Activated effector memory CD4-positive, alpha-beta T cell treated with anti-CD3 and anti-CD28 coated beads, Interleukin-2, amount 50 U/mL, for 16 hours (primary cell): ENCODE measurements at places on chromosomes 13 and 19.

DNA sequence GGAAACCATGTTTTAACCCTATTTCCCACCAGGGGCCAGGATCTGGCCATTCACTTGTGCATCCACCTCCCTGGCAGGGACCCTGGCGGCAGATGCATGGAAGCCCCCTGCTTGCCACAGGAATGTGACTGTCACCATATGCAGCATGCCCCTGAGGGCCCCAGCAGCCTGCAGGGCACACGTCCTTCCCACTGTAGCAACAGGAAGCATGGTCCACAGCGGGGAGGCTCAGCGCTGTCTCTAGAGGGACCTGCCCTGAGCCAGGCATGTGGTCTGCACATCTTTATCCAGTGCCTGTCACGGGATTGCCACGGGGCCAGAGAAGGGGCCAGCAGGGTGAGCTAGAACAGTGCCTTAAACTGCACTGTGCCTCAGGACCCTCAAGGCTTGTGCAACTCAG lies 34.9 kb upstream of the MCF2L start:
- DNase-seq = no peak

DNA sequence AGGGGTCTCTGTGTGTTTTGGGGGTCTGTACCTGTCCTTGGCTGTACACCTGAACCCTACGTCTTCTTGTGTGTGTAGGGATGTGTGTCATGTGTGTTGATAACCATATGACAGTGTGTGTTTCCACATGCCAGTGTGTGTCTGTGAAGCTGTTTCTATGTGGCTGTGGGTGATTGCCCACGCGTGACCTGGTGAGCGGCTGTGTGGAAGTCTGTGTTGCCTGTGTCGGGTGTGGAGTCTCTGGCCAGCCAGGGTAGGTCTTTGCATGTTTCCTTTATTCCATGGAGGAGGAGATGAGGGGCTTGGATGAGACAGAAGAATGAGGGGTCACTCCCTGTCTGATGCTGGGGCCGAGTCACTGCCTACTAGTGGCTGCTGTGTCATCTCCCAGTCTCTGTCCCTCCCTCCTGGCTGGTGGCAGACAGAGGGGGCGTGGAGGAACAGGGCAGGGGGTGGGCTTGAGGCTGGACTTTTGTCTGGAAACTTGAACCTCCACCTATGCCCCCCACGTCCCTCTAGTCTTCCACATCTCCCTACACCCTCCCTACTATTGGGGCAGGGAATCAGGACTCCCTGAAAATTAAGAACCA lies 2.8 kb upstream of the FOSB start:
- DNase-seq = no peak

- no peak for DNase-seq
These were observed 14.6 kb upstream of the DNMT1 start for GRCh38 chr19:10209315-10209714.

DNA sequence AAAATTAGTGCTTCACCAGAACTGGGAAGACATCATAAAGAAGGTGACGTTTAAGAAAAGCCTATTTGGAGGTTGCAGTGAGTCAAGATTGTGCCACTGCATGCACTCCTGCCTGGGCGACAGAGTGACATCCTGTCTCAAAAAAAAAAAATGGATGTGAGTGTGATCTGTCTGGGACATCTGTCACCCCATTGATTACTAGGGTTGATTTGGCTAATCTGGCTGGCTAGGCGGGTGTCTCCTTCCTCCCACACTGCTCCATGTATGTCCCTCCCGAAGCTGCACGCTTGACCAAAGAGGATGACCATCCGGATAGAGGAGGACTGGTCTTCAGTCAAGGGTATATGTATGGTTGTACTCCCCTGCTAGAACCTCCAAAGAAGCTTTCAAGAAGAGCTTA lies 2.6 kb downstream of the GTF2F2 start:
- no peak for DNase-seq

GRCh38 chr13:26544707-26545106 lies 12.8 kb upstream of the WASF3 start:
- no peak for DNase-seq

- DNase-seq = no peak
These were observed 212.9 kb upstream of the SERP2 start for GRCh38 chr13:44160591-44161191.

- DNase-seq = no peak
These were observed 15.5 kb downstream of the IRGC start for GRCh38 chr19:43731346-43731745.

DNA sequence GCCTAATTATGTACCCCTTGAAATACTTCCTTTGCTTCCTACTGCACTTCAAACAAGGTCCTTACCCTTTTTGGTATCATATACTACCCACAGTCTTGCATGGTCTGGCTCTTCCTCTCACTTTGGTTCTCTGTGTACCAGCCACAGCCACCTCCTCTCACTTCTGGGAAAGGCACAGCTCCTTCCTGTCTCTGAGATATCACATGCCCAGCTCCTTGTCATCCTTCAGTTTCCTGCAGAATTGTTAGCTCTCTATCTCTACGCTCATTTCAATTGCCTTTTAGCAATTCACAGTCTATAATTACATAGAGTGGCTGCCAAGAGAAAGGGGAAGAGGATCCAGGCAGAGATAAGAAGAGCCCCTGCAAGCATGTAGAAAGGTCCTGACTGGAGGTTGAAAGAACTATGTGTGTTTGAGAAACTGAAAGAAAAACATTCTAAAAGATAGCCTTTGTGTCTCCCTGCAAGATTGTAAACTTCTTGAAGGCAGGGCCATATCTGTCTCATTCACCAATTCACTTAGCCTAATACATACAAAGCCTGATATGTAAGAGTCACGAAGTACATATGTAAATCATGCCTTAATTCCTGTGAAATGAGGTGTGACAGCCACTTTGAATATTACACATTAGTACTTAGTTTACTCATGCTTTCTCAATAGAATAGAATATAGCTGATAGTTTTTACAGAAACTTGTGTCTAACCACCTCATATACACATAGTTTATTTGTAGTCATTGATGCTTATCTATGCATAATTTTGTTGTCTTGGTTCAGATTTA lies 933.1 kb downstream of the DIAPH3 start:
- no peak for DNase-seq

GRCh38 chr13:48873587-48873986 lies 102.1 kb upstream of the FNDC3A start:
- no peak for DNase-seq

DNA sequence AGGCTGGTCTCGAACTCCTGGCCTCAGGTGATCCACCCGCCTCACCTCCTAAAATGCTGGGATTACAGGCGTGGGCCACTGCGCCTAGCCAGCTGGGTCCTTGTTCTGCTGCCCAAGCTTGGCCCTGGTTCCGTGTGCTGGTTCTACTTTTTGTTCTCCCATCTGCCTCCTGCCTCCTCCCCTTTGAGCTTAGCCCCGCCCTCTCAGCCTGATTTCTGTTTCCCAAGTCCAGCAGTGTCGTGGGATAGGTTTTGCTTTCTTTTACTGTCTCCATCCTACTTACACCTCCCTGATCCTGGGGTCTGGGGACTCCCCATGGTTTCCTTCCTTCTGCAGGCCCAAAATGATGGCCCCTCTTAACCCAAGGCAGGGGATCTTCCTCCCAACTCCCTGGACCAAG lies 2.4 kb downstream of the BLOC1S3 start:
- DNase-seq = no peak

- no peak for DNase-seq
These were observed 29.9 kb upstream of the IRS2 start for GRCh38 chr13:109816112-109816807.

- DNase-seq = no peak
These were observed 19.9 kb upstream of the ACOD1 start for GRCh38 chr13:76928456-76928855.

DNA sequence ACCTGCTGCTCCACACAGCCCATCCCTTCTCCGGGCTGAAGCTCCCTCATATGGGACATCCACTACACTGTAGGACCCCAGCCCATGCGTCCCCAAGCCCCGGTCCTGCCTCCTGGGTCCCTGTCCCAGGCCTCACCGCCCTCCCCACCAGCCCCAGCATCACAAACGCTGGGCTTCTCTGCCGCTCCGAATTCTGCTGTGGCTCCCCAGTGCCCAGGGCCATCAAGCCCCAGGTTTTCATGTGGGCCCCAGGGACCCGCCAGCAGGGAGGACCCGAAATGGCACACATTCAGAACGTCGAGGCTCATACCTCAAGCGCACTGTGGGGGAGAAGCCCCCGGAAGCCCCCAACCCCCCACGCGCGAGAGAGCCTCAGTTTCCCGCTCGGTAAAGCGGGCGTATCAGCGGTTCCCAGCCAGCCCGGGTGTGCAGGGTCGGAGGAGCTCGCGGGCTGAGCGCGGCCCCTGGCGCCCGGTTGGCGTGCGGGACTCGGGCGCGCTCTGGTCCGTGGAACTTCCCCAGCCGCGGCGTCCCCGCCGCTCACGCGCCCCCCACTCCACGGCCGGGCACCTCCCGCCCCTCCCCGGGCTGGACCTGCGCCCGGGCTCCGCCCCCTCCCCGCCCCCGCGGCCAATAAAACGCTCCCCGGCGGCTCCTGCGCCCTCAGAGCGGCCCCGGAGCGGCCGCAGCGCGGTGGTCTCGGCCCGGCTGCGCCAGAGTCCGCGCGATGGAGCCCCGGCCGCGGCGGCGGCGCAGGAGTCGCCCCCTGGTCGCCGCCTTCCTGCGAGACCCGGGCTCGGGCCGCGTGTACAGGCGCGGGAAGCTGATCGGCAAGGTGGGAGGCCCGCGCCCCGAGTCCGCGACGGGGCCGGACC lies at the start of gene PLK5:
PLK5 (plus strand) TSS at position 666 of the 875 bp plus-strand sequence. CDS start 2,920 bp downstream, outside the sequence.
- DNase-seq = no peak
